ENCODE measurements at places on chromosomes 12 and 14.

DNA sequence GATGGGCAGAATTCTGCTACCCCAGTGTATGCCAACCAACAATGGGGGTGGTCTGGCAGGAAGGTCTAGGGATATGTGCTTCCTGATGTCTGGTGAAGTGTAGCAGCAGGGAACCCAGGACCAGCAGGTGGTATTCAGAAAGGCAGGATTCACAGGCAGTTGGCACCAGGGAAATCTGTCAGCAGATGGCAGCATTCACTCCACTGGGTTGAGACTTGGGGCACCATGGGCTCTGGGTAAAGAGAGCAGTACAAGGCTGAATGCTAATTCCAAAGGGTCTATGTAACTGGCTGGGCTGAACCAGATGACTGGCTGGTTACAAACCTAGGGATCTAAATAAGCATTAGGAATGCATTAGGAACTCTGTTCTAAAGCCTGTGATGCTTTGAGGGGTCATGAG, 466.9 kb upstream of the STXBP6 start:
- DNase-seq: peak; percentile 37

- no peak for DNase-seq
Observed at GRCh38 chr12:46571608-46572007, 199.0 kb upstream of the SLC38A2 start.

GRCh38 chr14:55129086-55129427, at the start of gene LGALS3:
Gene LGALS3 (plus strand): TSS chr14:55129252. CDS start chr14:55137374, 8,122 bp downstream.
- DNase-seq: peak; percentile 92

DNA sequence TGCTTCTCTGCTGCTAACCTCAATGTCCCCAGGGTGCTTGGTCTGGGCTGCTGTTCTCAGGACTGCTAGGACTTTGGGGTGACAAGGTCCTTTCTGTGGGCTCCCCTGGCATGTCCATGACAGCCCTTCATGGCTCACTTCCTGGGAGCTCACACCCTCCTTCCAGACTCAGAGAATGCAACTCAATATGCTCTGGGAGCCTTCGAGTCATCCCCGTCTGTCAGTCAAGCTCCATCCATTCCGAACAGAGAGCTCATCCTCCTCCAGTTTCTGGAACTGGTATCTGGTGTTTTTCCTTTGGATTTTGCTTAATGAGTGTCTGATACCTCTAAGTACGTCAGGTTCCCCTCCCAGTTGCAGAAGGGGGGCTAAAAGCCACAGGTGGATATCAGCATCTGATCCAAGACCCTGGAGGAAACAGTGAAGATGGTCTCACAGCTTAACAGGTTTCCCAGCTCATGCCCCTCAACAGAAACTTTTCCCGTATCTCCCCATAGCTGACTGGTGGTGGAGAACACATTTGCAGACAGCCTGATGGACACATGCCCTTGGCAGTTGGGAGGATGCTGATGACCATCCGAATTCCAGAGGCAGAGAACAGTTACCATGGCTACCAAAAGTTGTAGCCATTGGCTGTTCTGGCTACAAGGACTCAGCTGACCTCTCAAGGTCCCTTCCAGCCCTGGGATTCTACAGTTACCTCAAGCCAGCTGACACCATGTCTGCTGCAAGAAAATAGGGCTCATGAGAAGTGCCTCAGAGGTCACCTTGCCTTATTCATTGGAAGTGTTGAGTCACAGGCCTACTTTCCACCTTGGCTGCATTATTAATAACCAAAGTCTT, 9.5 kb upstream of the RAB35 start:
- DNase-seq: no peak

DNA sequence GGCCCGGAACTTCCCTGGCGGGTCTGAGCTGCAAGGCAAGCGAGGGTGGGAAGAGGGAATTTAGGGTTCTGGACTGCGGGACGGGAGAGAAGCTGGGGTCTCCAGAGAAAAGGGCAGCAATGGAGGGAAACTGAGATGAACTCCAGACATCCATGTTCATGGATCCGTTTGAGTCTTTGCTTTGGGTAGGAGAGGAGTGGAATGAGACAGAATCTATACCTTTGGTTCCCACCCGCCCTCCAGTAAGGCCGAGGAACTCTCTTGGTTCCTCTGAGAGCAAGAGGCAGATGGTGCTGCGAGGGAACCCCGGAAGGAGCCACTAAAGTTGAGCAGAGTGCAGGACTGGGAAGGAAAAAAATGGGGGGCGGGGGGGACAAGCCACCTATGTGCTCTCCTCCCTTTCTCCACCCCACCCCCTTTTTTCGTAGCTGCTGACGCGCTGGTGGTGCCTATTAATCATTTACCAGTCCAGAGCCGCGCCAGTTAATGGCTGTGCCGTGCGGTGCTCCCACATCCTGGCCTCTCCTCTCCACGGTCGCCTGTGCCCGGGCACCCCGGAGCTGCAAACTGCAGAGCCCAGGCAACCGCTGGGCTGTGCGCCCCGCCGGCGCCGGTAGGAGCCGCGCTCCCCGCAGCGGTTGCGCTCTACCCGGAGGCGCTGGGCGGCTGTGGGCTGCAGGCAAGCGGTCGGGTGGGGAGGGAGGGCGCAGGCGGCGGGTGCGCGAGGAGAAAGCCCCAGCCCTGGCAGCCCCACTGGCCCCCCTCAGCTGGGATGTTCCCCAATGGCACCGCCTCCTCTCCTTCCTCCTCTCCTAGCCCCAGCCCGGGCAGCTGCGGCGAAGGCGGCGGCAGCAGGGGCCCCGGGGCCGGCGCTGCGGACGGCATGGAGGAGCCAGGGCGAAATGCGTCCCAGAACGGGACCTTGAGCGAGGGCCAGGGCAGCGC, 1.2 kb downstream of the SSTR1 start:
- peak; percentile 62 for DNase-seq

DNA sequence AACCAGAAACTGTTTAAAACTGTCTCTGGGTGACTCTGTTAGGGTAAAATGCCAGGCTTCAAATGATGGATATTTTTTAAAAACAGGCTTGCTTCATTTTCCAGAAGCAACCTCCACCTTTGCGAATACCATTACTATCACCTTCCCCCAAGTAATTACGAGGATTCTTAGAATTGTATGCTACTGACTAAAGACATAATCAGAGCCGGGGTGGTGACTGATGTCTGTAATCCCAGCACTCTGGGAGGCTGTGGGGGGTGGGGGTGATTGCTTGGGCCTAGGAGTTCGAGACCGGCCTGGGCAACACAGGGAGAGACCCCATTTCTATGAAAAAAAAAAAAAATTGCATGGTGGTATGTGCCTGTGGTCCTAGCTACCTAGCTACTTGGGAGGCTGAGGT, 38.3 kb downstream of the FGD6 start:
- DNase-seq: no peak

DNA sequence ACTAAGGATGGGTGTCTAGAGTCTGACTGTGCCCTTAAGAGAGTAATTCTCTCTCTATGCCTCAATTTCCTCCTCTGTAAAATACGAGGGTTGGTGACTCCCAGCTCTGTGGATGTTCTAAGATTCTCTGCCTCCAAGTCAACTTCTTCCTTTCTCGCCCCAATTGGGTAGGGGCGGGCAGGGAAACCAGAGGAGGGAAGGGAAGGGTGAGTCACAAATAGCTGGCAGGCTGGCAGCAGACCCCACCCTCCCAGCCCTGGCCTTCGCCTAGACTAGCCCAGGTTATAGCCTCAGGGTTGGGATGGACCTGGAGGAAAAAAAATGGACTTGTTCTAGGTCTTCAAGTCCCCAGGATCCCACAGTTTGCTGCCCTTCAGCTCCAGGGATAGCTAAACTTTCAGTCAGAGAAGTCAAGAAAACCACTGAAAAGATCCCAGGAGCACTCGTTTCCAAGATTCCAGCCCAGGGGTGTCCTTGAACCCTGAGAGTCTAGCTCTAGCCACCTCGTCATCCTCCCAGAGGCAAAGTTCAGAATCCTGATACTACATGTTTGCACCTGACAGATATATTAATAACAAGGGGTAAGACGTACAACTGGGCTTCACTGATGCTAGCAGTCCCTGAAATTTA, 2.3 kb downstream of the DGKA start:
- DNase-seq: no peak

DNA sequence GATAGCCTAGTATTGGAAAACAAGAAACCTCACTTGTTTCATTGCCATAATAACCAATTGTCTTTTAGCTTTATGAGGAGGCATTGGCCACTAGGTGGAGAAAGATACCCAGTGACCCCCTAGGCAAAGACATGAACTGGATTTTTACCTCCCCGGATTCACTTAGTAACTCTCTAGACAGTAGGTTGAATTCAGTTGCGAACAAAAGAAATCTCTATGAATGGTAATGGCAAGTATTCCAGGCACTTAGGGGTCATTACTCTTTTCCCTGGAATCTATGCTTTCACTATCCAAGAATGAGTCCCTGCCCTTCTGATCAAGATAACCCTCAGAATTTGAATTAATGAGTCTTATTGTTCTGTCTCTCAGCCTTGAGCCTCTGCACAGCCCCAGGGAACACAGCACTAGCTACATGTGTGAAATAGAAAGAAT, 29.5 kb upstream of the RHOJ start:
- DNase-seq: peak; percentile 52

DNA sequence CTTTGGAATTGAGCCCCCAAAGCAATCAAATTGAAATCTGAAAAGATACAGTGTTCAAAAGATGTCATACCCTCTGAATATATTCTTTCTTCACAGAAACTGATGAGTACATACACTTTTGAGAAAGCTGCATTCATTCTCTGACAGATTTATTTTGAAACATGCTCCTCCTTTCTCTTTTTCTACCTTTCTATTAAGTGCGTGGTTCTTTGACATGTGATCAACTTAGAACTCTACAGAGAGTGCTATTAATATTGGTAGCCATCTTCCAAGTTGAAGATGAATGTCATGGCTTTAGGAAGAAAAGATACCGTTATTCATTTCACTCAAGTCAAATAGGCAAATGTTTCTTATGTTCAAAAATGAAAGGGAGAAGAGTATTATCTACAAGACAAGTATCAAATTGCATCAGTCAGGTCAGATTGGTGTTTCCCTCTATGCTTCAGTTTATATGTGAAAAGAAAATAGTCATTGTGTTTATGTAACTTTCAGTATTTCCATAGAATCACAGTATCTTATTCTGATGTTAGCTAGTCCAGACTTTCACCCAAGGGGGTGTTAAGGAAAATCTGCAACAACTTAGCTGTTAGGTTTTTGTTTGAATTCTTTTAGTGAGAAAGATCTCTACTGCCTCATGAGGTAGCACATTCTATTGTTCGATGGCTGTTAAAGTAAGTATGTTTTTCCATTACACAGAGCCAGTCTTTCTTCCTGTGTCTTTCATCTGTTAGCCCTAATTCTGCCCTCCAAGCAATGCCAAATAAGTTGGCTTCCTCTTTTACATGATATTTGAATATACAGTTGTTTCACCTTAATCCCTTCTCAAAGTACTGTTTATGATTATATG, 55.4 kb upstream of the GARIN2 start:
- no peak for DNase-seq
